ENCODE measurements at places on chromosomes 7 and 10. TPM values are rescaled to one million over a fixed set of nuclear protein-coding genes. Genes with fewer than 3 reads are reported as not detected.

DNA sequence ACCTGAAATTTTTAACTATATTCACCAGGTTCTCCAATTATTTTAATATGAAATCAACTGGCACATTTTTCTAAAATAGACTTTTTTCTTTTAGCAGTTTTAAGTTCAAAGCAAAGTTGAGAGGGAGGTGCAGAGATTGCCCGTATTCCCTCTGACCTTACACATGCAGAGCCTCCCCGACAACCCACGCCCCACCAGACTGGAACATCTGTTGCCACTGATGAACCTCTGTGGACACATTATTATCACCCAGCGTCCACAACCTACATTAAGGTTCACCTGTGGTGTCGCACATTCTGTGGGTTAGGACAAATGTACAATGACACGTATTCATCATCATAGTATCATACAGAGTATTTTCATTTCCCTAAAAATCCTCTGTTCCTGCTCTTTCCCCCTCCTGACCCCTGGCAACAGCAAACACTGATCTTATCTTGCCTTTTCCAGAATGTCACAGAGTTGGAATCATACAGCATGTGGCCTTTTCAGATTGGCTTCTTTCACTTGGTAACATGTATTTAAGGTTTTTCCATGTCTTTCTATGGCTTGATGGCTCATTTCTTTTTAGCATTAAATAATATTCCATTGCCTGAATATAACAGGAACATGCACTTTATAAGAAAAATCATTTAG is 37.1 kb downstream of the COBL start:
- DNase-seq = no peak

GRCh38 chr7:7972922-7973594 is 4.5 kb downstream of the GLCCI1 start:
- no peak for DNase-seq

- DNase-seq = no peak
Observed at GRCh38 chr7:101740981-101741725, 76.3 kb upstream of the CUX1 start.

DNA sequence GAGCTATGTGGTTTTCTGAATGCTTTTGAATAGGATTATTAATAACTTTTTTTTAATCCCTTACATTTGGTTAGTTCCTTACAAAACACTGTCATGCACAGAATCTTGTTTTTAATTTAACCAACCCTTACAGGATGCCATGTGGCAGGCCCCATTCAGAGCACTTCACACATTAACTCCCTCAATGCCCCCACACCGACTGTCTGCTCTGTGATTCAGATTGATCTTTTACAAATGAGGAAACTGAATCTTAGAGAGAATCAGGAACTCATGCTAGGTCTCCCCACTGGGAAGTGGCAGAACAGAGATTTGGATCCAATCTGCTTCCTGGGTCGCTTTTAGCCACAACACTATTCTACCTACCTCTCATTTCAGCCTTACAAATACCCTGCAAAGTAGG is 195.8 kb upstream of the NPVF start:
- DNase-seq = no peak

DNA sequence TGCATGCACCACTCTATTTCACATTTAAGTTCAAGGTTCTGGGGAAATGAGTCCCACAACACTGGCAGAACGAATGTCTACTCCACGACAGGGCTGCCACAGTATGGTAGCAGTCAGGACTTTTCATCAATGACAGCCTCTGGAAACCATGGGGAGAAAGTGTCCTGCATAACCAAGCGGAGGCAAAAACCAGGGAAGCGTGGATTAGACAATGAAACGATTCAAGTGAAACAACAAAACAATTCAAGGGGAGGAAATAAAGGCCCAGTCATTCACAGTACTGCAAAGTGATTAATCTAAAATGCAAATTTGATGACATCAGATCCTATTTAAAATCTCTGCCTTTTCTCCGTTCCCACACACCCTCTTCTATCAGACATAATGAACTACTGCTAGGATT is 168.2 kb downstream of the DPY19L1 start:
- DNase-seq = no peak

GRCh38 chr10:69741252-69741651 is 60.5 kb upstream of the COL13A1 start:
- no peak for DNase-seq

GRCh38 chr7:155236386-155236785 is 61.3 kb upstream of the INSIG1 start:
- no peak for DNase-seq

DNA sequence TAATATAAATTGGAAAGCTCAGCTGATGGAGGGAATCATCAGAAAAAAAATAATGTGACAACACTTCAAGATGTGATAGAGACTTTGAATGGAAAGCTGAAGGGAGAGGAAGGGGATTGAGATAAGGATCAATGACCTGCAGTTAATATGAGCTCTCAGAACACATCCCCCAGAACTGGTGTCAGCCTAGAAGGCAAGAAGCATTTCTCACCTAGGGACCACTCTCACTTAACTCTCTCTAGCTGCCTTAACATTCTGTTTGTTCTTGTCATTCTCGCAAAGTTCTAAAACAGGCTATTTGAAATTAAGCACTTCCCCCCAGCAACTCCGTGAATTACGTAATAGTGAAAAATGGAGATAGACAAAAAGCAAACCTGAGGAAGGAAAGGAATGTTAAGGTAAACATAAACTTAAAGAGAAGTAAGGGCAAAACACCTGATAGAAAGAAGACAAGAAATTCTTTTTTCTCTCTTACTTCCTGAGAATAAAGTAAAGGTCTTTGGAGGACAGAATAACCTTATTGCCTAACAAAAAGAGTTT is 1.2 kb upstream of the MPP7 start:
- DNase-seq = no peak

DNA sequence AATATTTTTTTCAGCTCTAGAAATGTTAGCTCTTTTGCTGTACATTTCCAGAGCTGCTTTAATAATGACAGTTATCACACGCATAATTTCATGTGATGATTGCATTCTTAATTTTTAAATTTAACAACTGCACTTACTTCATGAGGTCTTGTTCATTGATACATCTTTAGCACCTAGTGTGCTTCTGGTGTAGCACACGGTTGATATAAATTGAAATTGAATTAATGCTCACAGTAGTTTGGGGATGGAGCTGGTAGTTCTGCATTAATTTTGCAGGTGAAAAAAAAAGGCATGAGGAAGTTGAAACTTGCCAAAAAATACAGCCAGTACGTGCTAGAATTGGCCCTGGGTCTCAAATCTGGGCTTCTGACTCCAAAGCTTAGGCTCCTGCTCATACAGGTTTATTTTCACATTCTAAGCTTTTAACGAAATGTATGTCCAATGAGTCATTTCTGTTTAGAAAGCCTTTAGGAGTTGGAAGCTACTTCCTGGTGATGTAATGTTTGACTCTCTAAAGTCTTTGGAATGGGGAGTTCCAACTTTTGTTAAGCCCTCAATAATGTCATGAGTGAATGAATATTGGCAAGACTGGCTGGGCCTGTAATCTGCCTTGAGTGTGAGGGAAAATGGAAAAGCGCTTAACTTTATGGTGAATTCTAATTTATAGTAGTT is 62.5 kb downstream of the DAGLB start:
- DNase-seq = peak; percentile 8

GRCh38 chr7:32496052-32496813 is 944 bp downstream of the AVL9 start:
- no peak for DNase-seq

DNA sequence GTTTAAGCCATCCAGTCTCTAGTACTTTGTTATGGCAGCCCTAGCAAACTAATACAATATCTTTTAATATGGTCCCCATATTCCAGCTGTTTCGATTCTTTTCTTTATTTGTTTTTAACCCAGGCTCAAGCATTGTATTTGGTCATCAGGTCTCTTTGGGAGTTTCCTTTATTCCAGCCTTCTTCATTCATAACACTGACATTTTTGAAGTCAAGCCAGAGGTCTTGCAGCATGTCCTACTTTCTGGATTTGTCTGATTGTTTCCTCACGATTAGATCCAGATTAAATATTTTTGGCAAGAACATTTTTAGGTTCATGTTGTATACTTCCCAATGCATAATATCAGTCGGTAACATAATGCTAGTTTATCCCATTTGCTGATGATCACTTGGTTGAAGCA is 11.8 kb downstream of the SLC25A13 start:
- no peak for DNase-seq

DNA sequence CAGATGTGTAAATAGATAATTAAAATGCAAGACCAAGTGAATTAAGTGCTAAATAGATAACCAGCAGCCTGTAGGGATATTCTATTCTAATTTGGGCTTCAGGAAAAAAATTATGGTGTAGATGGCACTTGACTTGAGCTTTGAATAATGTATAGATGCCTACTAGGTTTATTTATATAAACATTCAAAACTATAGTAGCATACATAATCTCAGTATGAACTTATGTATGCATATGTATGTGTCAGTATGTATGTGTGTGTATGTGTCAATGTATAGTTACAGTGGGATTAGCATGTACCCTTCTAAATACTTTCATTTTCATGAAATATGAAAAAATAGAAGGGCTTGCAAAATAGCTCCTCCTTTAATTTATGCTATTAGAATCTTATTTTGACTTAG is 207.3 kb upstream of the PPP1R3A start:
- no peak for DNase-seq

GRCh38 chr7:47314248-47314647 is 267.7 kb downstream of the TNS3 start:
- no peak for DNase-seq

- DNase-seq = no peak
Observed at GRCh38 chr10:70456164-70456563, 14.7 kb upstream of the NODAL start.

GRCh38 chr10:126454045-126454751 is 65.9 kb upstream of the ADAM12 start:
- no peak for DNase-seq

GRCh38 chr7:144835155-144835611 is 670 bp downstream of the TPK1 start:
- peak; percentile 62 for DNase-seq

DNA sequence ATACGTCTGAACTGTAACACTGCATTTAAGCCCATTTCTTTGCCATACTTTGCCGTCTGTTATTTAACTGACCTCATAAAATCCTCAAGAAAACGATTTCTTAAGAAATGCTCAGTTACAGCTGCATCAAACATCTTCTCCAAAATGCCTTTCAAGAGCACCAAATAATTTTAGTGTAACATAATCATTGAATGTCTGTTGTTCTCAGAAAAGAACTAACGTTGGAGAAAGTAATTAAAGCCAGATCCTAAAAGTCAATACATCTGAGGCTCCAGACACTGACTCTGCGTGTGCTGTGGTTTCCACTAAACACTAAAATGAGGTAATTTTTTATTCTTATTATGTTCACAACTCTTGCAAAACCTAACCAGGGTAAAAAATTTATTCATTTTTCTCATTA is 63.7 kb upstream of the LRRC17 start:
- no peak for DNase-seq

DNA sequence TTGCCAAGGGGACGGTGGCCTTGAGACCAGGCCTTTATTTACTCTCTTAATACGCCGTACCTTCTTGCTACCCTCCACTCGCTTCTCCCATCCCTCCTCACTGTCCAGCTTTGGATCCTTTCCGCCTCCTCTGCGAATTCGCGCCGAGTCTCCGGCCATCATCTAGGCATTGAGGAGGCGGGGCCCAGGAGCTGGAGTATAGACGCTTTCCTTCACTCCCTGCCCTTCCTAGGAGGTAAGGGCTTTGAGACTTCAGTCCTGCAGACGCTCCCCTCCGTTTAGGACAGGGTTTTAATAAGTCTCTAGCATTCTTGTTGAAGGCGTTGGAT is 538 bp downstream of the TFAM start:
- DNase-seq = peak; percentile 63

DNA sequence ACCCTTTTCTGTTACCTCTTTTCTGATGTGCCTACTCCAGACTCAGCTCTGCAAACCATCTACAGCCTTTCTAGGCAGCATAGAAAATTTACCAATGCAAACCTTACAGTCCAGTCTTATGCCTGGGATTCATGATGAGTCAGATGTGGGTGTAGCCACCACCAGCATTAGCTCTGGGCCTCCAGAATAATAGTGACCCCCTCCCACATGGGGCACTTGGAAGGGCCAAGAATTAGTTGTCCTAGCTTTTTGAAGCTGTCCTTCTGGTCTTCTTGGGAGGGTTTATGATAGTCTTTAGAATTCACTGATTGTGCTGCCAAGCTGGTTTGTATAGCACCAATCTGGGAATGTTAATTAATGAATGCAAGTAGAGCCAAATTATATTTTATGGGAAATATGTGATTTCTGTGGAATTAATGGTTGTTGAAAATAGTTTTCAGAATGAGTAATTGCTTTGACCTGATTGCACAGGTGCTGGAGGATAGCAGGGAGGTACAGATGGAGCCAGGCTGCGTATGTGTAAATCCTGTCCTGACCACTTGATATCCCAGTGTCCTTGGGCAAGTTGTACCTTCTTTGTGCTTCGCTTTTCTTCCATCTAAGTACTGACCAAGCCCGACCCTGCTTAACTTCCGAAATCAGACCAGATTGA is 94.8 kb downstream of the CPED1 start:
- DNase-seq = no peak

- no peak for DNase-seq
Observed at GRCh38 chr7:116271963-116272886, 61.9 kb downstream of the TES start.

- no peak for DNase-seq
Observed at GRCh38 chr7:103989785-103990767, 618 bp upstream of the RELN start.

DNA sequence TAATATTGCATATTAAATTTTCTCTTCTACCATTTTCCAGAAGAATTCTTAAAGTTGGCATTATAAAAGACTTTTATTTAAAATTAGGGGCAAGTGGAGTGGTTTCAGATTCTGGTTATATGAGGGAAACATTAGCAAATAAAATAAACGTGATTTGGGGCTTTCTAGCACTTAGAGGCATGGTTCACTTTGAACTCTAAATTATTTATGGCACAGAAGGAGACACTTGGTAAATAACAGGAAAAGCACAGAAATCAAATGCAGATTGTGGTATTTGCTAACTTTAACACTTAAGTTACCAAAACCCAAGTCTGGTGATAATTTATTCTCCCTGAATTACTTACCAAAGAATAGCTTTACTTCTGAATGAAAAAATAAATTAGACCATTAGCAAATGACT is 134.5 kb upstream of the ETV1 start:
- no peak for DNase-seq

Gene AGMO
- total RNA-seq = 3.0 TPM

Gene SCART1
- total RNA-seq = 3.7 TPM

Gene NANOS1
- total RNA-seq = 0.43 TPM

Gene PIP
- not detected for total RNA-seq

Gene CCDC3
- total RNA-seq = 2.3 TPM

Gene ADRA2A
- total RNA-seq = 12.8 TPM

Gene RBP4
- 6.6 TPM for total RNA-seq

Gene UTF1
- total RNA-seq = not detected

Gene CYP26C1
- 0.09 TPM for total RNA-seq

Gene TUBAL3
- total RNA-seq = 38.7 TPM

All from mucosa of descending colon (tissue), 3 donors.